ENCODE measurements at places on chromosomes 4 and X.

DNA sequence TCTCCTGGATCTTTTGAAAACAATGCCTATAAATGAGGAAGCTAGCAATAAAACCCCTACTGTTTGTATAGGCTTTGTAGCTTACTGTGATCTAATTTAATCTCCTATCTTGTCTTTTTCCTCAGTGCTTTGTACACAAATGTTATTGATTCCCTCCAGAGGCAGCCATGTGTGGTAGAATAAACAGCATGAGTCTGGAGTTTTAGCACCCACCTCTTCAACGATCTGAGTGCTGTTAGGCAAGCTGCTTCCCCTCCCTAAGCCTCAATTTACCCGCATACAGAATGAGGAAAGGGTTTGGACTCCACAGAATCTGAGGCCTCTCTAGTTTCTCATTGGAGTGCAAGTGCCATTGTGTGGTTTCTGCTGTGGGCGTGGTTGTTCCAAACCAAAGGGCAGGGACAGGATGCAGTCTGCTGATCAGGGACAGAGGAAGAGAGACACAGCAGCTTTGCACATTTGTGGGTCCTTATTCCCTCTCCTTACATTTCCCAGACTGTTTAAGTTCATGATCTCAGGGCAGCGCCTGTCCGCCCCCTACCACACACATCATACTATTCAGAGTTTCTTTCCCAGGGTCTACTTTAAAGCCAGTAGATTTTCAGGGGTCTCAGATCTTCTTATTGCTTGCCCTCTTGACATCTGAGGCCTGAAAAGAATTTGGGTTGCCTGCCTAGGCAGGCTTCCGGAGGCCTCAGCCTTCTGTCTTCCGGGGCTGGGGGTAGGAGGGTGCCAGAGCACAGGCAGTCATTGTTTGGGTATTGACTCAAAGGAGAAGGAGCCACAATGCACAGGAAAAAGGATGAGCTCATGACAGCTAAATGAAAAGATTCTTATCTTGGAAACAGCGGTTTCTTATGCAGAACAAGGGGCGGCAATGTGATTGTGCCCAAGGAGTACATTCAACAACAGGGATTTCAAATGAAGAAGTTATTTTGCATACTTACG, 114.9 kb upstream of the TEX13D start:
- DNase-seq = no peak

- no peak for DNase-seq
These were observed 426.4 kb downstream of the PDGFC start for GRCh38 chr4:156545003-156545785.

DNA sequence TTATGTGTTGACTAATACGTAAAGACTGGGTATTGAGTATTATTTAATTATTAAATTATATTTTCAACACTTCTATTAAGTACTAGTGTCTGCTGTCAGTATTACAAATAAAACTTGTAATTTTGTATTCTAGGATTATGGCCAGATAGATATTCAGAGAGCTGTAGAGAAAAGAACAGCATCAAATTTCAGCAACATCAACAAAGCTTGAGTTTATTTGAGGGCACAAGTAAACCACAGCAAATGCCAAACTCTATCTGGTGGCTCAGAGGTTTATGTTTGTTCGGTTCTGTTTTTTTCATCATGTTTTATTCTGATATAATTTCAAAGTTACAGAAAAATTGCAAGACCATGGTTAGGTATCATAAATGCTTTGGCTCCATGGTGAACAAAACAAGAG, 1530.5 kb downstream of the PCDH18 start:
- DNase-seq = no peak

GRCh38 chrX:18883234-18883960, 100.5 kb downstream of the PHKA2 start:
- DNase-seq = no peak
